Breast epithelium (tissue), 4 donors: ENCODE measurements at places on chromosomes 2 and 18. TPM values are rescaled to one million over a fixed set of nuclear protein-coding genes. Genes with fewer than 3 reads are reported as not detected.

Gene TBC1D8
- 92.4 TPM for total RNA-seq

Gene REEP1
- total RNA-seq: 1.3 TPM

Gene MEMO1
- 26.1 TPM for total RNA-seq

Gene CNDP1
- total RNA-seq: not detected

Gene RUFY4
- not detected for total RNA-seq

DNA sequence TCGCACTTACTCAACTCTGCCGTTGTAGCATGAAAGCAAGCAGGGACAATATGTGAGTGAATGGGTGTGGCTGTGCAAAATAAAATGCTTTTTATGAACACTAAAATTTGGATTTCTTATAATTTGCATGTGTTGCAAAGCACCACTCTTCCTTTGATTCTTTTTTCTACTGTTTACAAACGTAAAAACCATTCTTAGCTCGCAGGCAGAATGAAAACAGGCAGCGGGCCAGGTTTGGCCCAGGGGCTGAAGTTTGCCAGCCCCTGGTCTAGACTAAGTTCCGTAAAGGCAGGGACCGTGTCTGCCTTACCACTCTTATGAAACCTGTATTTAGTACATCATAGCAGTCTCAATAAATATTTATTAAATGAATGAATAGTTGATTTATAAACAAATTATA lies 83.7 kb upstream of the SPATS2L start:
- DNase-seq: no peak

- no peak for DNase-seq
These were observed 6.2 kb upstream of the CCDC85A start for GRCh38 chr2:56177420-56178220.

DNA sequence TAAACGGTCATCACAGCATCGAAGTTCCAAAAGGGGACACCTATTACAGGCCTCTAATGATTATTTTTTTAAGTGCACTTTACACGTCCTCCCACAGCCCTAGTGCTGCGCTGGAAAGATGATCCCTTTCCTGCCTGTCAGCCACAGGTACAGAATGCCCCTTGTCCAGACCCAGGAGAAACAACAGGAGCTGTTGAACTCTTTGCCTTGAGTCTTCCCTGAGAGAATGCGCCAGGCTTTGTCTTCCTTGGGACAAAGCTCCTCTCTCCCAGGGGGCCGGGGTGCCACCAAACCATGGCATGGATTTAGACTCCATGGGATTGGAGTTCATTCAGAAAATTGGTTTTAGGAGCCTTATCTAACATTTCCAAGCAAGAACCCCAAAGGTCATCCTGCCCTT lies 319.0 kb upstream of the SOX11 start:
- no peak for DNase-seq

GRCh38 chr2:134041877-134042276 lies 212.0 kb upstream of the MGAT5 start:
- no peak for DNase-seq

GRCh38 chr2:206212673-206213513 lies 53.2 kb downstream of the EEF1B2 start:
- no peak for DNase-seq

DNA sequence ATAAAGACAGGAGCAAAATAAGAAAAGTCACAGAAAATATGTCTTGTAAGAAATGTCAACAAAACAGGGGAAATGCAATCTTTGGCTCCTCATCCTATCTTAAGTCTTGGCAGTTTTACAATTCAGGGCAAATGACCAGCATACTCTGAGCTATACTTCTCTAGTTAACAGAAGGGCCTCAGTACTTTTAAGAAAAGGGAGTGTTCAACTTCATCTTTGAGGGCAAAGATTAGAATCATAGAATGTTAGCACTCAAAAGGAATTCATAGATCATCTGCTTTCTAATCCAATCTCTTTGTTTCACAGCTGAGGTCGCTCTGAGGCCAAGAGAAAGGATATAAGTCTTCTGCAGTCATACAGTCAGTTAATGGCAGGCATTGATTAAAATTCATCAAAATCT lies 174.0 kb upstream of the NT5C1B start:
- no peak for DNase-seq

GRCh38 chr2:83394134-83394904 lies 1064.8 kb downstream of the SUCLG1 start:
- no peak for DNase-seq

DNA sequence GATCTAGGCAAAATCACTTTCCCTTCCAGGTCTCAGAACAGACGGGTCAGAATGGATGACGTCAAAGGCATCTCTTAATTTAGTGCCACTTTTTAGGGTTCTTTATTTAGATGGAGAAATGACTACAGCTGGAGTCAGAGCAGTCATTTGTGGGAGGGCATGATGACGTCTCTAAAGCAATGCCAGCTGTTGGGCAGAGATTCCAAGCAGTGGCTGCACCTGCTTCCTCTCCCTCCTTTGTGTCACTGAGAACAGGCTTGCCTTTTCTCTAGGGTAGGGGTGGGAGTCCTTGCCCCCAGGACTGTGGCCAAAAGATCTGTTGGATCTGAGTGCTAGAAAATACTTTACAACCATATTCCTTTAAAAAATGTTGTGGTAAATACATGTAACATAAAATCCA lies 28.7 kb upstream of the SKOR2 start:
- DNase-seq: no peak

DNA sequence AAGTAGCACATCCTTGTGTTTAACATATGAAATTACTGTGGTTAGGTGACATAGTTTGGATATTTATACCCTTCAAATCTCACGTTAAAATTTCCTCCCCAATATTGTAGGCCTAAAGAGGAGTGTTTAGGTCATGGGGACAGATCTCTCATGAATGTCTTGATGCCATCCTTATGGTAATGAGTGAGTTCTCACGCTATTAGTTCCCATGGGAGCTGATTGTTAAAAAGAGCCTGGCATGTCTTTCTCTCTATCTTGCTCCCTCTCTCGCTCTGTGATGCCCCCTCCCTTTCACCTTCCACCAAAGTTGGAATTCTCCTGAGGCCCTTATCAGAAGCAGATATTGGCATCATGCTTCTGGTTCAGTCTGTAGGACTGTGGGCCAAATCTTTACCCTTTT lies 660.1 kb downstream of the ADCYAP1 start:
- DNase-seq: no peak

- no peak for DNase-seq
These were observed 615.1 kb downstream of the IRS1 start for GRCh38 chr2:226184540-226184939.

DNA sequence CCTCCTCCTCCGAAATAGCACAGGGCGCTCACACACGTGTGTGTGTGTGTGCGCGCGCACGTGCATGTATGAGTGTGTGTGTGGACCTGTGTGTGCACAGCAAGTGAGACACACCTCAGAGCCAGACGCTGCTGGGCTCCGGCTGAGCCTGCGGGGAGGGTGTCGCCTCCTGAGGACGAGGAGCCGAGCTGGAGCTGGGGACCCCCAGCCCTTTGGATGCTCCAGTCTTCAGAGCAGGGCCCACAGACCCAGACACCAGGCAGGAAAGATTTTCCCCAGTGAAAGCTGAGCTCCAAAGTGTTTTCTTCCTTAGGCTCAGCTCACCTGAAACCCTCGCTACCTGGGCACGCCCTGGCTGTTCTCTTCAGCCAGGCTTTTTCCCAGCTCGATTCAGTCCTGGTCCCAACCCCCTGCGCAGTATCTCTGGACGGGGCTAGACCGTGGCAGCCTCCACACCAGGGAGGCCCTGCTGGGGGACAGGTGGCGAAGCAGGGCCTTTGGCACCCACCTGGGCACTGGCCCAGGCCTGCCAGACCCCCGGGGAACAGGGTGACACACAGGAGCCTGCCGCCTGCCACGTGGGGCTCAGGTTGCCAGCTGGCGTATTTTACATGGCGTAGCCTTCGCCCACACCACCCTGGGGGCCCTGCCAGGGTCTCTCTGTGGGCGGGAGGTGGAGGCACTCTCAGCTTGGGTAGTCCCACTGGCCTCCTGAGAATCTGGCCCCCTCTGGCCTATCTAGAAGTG lies 36.2 kb downstream of the PDIA6 start:
- no peak for DNase-seq

GRCh38 chr2:209663139-209663538 lies 108.5 kb upstream of the UNC80 start:
- no peak for DNase-seq

- no peak for DNase-seq
These were observed 33.3 kb downstream of the CCDC85A start for GRCh38 chr2:56217106-56217505.

DNA sequence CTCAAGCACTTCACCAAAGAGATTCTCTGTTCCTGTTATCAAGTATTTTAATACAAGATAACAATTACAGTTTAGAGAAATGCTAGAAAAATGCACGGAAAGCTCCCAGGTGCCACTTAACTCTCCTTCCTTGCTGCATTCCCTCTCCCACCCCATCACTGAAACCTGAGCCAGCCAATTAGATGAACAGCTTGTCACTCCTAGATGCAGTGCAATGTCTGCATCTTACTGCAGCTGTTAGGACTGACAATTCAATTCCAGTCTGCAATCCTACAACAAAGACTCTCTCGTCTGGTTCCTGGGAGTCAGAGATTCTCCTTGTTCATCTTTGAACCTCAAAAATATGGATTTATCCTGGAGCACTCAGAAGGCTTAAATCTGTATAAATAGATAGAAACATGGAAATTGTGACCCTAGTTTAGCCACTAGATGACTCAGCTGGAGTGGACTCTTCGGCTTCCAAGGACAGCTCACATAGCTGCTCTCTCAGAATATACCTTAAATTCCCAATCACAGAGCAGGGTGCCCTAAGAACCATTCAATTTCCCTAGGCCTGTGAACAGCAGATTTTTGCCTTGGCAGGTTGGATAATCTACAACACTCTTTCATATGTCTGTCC lies 311.1 kb downstream of the NRXN1 start:
- DNase-seq: no peak

DNA sequence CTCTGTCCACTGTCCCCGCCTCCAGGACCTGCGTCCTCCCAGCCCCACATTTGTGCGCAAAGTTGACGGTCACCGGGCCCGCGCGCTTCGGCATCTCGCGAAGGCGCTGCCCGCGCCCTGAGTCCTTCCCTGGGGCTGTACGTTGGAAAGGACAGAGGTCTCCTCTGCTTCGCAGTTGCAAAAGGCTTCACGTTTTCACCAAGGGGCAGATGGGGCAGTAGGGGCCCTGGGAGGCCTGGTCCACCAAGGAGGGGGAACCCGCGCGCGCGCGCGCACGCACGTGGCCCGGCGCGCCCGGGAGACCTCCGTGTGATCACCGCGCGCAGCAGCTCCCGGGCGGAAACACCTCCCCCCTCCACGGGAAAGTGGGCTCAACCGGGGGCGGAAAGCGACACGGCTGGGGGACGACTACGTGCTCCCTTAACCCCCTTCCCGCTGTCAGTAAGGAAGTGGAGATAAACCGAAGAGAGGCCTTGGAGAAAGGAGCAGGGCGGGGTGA lies 21.9 kb downstream of the TEX44 start:
- DNase-seq: no peak

DNA sequence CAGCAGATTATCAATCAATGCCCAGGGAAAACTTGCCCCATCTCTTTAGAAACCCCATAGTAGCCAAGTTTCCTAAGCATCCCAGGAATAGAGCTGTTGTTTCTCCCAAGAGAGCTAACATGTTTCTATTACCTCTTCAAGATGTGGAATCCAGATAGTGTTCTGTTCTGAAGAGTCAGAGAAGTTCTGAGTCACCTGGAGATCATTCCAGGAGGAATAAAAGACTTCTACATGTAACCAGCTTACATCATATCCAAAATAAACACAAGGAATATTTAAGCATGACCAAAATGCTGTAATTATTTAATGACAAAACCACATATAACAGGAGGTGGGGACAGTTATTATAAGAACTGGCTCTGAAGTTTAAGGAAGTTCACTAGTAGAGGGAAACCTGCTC lies 51.0 kb upstream of the GORASP2 start:
- DNase-seq: no peak

GRCh38 chr2:149191915-149192314 lies 138.5 kb upstream of the LYPD6 start:
- no peak for DNase-seq

GRCh38 chr2:102585847-102586404 lies 33.4 kb upstream of the SLC9A2 start:
- no peak for DNase-seq

GRCh38 chr18:72868585-72869225 lies 918 bp upstream of the NETO1 start:
- DNase-seq: no peak

- DNase-seq: no peak
These were observed 258.5 kb downstream of the HDAC4 start for GRCh38 chr2:239142296-239142695.

DNA sequence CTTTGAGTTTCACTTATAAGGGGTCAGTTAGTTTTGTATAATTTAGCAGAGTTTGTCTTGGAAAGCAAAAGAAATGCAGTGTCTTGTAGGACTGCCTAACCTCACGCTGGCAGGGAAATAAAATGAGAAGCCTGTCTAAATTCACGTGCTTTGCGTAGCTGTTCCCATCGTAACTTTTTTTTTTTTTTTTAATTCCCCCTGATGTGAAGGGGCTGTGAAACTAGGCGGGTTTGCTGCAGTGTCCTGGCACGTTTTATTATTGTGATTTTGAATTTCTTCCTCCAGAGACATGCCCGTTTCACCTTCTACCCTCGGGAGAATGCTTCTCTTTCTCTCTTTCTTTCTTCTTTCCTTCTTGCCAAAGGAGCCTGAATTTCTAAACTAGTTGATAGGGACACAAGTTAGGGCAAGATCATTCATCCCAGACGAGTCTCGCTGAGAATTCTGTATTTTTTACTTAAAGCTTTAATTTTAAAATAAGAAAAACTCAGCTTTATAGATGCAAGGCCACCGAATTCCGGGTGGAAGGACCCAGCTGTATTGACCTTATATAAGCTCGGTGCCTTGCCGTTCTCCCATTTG lies 2.3 kb downstream of the MEIS1 start:
- no peak for DNase-seq

DNA sequence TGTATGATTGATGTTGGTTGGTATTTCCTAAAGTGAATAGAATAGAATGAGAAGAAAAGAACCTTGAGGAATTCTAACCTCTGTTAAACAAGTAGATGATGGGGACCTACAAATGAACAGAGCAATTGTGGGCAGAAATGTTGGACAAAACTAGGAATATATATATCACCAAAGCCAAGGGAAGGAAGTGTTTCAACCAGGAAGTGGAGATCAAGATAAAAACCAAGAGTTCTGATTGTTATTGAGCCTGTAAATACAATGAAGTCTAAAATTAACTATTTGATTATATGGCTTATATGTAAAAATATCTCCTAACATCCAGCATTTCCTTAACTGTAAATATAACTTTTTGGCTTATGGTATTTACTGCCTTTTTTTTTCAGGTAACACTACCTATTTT lies 730.0 kb downstream of the SOCS6 start:
- DNase-seq: no peak
